ENCODE measurements at places on chromosomes 1 and 21.

- DNase-seq = no peak
Measured at GRCh38 chr1:53598966-53599365, 139.8 kb downstream of the DMRTB1 start.

GRCh38 chr1:64246294-64246917 is 43.0 kb downstream of the UBE2U start:
- DNase-seq = no peak

DNA sequence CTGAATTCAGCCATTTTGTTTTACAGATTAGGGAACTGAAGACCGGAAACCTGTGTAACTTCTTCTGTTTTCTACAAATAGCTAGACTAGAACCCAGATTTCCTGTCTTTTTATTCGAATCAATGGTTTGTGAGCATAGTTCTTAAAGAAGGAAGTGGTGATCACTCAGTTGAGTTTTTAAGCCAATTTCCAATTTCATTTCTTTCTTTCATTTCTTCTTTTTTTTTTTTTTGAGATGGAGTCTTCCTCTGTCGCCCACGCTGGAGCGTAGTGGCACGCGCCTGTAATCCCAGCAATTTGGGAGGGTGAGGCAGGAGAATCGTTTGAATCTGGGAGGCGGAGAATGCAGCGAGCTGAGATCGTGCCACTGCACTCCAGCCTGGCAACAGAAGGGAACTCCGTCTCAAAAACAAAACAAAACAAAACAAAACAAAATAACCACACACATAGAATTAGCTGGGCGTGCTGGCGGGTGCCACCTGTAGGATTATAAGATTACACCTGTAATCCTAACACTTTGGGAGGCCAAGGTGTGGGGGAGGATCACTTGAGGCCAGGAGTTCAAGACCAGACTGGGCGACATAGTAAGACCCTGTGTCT is 3.0 kb upstream of the MDM4 start:
- peak; percentile 51 for DNase-seq

- DNase-seq = no peak
Measured at GRCh38 chr1:39104158-39105060, 78.3 kb downstream of the NDUFS5 start.

DNA sequence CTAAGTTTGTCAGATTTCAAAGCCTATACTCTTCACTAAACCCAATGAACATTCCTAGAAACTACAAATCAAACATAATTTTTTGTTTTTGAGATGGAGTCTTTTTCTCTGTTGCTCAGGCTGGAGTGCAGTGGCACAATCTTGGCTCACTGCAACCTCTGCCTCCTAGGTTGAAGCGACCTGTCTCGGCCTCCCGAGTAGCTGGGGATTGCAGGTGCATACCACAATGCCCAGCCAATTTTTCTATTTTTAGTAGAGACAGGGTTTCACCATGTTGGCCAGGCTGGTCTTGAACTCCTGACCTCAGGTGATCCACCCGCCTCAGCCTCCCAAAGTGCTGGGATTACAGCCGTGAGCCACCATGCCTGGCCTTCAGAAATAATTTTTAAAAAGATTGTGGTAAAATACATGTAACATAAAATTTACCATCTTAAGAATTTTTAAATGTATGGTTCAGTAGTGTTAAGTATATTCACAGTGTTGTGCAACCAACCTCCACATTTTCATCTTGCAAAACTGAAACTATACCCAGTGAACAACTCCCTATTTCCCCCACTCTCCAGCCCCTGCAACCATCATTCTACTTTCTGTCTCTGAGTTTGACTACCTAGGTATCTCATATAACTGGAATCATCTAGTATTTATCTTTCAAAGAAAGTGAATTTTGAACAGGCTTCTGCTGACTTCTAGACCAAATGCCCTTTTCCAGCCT is 2.7 kb upstream of the CFAP141 start:
- DNase-seq = no peak

DNA sequence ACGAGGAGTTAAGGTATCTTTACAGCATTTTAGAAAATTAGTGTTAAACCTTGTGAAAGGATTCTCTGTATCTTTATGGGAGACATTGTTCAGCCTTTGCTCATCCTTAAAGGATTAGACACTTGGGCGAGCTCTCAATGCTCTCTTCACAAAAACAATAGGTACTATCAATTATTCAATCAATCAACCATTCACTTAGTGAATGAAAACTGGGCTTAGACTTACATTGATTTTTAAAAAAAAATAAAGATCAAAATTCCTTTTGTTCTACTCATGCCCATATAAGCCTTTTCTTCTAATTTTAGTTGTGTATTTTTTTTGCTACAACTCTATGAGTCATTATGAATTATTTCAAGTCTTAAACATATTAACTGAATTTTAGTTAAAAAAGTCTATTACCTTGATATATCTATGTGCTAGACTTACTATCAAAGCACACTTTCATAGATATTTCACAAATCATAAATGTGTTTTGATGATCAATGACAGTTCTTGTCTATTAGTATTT is 181.2 kb downstream of the DPYD start:
- no peak for DNase-seq

GRCh38 chr1:60973668-60974067 is 108.7 kb upstream of the NFIA start:
- DNase-seq = no peak

DNA sequence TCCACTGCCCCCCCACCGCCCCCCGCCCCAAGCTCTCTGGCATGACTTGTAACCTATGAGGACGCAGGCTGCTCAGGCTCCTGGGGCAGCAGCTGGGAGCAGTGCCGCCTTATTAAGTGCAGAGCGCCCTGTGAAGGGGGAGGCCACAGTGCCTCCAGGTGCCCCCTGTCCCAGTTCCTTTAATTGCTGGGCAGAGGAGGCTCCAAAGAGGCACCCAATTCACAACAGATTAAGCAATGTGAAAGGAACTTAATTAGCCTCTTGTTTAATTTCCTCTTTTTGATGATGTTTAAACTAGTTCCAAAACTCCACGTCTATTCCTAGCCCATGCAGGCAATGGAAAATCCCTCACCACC is 3.0 kb downstream of the RXFP4 start:
- DNase-seq = no peak

GRCh38 chr1:7842517-7842916 is 10.3 kb downstream of the UTS2 start:
- DNase-seq = peak; percentile 10

DNA sequence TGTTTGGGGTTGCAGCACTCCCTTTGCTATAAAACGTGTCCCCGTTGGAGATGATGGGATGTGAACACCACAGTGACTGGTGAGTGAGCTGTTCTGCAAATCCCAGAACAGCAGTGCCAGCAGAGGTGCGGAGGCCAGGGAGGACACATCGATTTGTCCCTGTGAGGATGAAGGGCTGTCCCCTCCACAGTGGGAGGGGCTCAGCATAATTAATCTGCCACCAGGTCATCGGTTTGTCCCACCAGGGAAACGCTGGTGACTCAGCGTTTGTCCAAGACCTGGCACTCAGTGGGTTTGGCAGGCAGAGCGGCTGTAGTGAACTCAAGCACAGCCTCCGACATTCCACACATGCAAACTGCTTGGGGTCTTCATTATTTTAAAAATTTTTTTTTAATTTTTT is 22.8 kb upstream of the PDE9A start:
- no peak for DNase-seq

DNA sequence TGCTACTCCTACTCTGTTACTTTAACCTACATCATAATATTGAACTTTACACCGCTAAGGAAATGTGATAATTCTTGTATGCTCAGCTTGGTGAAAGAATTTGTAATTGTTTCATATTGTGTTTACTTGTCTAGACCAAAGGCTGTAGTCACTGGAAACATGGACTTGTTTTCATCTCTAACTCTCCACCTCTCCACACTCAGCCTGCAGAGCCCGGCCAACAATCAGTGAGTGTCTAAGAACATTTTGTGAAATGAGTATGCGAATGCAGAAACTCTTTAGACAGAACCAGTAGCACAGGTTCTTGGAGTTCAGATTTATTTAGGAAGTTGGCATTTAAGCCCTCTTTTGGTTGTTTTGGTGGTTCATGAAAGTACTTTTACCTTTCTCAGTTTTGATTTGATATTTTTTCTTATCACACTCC is 3.2 kb upstream of the RWDD3 start:
- no peak for DNase-seq

GRCh38 chr1:10529091-10529490 is 54.3 kb downstream of the PEX14 start:
- no peak for DNase-seq

DNA sequence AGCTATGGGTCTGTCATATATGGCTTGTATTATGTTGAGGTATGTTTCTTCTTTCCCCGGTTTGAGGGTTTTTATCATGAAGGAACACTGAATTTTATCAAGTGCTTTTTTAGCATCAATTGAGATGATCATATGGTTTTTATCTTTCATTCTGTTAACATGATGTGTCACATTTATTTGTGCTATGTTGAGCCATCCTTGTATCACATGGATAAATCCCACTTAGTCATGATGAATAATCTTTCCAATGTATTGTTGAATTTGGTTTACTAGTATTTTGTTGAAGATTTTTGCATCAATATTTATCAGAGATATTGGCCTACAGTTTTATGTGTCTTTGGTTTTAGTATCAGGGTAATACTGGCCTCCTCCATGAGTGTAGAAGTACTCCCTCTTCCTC is 61.7 kb downstream of the GPR137B start:
- no peak for DNase-seq

- peak; percentile 44 for DNase-seq
Measured at GRCh38 chr1:26838474-26839338, 12.2 kb downstream of the ZDHHC18 start.

- DNase-seq = no peak
Measured at GRCh38 chr21:41511858-41512257, 3.9 kb upstream of the TMPRSS2 start.

DNA sequence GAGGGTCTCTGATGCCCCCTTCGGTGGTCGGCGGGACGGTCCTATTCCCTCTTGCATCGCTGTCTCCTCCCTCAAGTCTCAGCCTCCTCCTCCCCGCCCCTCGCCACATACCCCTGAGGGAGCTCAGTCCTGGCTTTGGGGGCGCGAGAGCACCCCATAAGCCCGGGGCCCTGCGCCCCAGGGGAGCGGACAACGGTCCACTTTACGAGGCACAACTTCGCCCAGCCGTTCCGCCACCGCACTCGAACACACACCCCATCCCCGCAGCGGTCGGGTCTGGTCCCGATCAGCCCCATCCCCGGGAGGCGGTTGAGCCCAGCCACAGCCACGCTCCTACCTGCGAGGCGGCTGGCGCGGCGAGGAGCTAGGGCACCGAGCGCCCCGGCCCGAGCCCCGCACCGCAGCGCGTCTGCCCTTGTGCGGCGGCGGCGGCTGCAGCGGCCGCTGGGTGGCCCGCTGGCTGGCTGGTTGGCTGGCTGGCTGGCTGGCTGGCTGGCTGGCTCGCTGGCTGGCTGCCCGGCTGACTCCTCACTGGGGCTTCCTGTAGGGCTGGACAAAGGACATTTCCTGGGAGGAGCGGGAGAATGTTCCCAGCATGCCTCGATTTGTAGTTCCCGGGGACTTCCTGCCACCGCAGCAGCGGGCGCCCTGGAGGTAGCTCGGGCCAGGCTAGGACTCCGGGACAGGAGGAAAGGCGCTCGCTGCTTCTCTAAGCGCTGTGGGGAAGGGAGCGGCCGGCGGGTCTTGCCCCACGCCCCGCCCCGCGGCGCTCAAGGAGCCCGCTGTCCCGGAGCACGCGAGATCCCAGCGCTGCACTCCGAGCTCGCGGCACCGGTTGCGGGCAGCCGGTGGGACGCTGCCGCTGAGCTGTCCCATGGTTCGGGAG is at the start of gene ZNF697:
ZNF697 (minus strand) TSS at position 533 of the 886 bp plus-strand sequence. CDS start 22,166 bp downstream, outside the sequence.
- peak; percentile 65 for DNase-seq

DNA sequence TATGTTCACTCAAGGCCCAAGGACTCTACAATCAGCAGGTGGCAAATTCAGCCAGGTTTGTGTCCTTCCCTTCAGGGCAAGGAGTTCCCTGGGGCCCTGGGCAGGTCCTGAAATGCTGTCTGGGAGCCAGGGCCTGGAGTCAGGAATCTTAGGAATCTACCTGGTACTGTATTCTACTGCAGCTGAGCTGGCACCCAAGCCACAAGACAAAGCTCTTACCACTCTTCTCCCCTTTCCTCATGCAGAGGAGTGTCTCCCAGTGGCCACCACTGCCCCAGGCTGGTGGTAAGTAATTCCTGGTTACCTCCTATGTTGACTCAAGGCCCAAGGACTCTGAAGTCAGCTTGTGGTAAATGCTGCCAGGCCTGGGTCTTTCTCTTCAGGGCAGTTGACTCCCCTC is 153.4 kb downstream of the NRIP1 start:
- DNase-seq = no peak

DNA sequence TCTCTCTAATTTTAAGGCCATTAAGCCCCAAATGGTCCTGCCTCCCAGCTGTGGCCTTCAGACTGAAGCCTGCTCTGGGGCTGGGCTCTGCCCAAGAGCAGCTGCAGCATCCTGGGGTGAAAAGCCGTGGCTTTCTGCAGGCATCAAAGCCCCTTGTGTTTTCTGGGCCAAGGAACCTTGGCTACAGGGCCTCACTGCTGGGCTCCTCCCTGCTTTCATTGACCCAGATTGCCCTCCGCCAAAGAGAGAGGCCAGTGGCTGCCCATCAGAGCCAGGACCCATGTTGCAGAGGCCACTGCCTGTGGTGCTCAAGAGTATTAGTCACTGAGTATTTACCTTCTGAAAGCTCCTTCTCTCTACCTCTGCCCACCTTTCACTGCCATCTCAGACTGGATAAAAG is 1.6 kb downstream of the ZNF648 start:
- no peak for DNase-seq

DNA sequence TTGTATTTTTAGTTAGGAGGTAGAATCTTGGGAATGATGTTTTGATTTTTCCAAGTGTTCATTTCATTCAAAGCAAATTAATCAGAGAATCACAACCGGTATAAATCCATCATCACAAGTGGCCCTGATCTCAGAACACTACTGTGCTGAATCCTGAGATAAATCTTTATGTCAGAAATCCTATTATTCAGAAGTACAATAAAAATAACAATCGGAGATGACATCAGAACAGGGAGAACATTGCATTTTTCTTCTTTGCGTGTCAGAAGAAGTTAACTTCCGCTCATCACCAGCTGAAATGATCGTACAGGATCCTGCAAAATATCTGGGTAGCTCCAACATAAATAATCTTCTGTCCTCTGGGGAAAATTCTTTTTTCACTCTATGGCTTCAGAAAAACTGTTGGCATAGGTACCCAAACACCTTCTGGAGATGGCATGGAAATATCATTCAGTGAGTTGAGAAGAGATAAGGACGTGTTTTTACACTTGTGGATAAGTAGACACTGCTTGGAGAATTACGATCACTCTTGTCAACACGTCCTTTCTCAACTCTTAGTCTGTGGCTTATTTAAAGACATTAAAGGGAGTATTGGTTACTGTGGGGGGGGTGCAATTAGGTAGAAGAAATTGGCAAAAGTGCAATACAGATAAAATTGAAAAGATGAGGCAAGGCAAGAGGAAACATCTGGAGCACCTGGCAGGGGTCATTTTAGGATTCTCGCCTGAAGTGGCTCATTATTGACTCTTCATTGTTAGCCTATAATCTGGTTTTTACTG is 46.9 kb upstream of the SMYD2 start:
- no peak for DNase-seq
